ENCODE measurements at places on chromosomes 16 and 17. TPM values are rescaled to one million over a fixed set of nuclear protein-coding genes. Genes with fewer than 3 reads are reported as not detected.

The GSDMA gene
- total RNA-seq, result not detected

The KRT33B gene
- total RNA-seq, result not detected

GRCh38 chr16:69270395-69270794 is 40.8 kb upstream of the VPS4A start:
- DNase-seq, result no peak

DNA sequence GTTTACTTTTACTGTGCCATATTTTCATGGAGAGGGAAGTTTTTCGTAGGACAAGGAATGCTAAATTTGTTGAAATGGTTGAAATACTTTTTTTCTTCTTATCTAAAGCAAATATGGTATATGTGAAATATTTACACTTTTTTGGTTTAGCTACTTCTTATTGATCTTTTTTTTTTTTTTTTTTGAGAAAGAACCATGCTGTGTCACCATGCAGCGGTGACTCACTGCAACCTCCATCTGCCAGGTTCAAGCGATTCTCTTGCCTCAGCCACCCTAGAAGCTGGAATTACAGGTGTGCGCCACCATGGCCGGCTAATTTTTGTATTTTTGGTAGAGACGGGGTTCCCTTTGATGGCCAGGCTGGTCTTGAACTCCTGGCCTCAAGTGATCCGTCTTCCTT is 100.5 kb downstream of the FTO start:
- no peak for DNase-seq

- no peak for DNase-seq
These were observed 275.8 kb upstream of the MAF start for GRCh38 chr16:79876332-79876730.

DNA sequence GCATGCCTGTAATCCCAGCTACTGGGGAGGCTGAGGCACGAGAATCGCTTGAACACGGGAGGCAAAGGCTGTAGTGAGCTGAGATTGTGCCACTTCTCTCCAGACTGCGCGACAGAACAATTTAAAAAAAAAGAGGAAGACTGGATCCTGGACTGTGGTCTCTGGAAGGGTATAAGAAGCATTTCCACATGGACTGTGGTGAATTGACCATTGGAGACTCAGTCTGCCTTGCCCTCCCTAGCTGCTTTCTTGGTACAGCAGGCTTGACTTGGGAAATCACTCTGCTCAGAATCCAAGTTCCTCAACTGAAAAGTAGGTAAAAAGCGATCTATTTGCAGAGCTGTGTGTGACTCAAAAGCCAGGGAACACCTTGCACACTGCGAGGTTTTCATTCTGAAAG is 1.0 kb upstream of the MGRN1 start:
- DNase-seq, result no peak

GRCh38 chr17:50094243-50094752 is 853 bp upstream of the PDK2 start:
- peak; percentile 79 for DNase-seq
